CD4-positive, alpha-beta T cell treated with Interleukin-1 beta for 1 hour (primary cell): ENCODE measurements at places on chromosomes 1 and 21.

- no peak for DNase-seq
These were observed 253.5 kb downstream of the NTNG1 start for GRCh38 chr1:107394301-107394700.

DNA sequence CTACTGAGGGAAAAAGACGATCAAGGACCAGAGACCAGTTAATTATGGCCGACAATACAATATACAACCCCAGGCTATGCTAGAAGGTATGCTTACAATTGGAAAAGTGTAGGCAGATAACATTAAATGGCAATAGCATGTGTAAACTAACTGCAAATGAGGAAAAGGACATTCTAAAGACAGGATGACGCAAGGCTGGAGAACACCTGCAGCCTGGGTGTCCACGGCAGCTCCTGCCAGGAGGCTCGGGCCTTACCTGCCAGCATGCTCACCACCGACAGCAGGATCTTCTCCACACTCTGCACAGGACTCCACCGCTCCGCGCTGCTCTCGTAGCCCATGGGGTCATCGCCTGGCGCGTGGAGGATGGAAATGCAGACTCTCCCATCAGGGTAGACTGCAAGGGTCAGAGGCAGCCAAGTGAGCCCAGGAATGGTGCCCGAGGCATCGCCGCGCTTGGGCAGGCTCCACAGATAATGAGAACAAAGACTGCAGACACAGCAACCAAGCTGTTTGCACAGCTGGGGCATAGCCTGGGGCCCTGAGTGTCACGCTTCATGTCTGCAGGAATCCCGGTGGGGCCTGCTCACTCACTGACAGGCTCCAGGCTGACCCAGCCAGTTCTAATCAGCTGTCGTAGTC is 28.2 kb downstream of the UBE2G2 start:
- DNase-seq = no peak

GRCh38 chr1:41754540-41754939 is 164.2 kb downstream of the HIVEP3 start:
- DNase-seq = no peak

DNA sequence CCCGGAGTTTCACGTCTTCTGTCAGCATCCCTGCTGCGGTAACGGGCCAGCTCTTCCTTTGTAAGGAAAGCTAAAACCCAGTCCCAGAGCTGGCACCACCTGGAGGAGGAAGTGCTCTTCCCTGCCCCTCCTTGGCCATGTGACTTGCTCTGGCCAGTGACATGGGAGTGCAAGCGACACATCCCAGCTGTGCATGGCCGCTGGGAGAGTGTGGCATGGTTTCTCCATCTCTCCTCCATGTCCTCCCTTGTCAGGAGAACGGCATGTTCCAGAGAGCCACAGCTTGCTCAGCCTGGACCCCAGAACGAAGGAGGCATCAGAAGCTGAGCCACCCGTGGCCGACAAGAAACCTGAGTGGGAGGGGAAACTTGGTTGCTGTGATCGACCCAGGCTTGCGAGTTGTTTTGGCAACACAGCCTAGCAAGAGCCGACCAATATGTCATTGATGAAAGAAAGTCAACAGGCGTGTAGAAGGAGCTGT is 2.7 kb upstream of the PRXL2B start:
- DNase-seq = peak; percentile 77

- DNase-seq = no peak
These were observed 91.9 kb downstream of the IGSF21 start for GRCh38 chr1:18199462-18199861.

DNA sequence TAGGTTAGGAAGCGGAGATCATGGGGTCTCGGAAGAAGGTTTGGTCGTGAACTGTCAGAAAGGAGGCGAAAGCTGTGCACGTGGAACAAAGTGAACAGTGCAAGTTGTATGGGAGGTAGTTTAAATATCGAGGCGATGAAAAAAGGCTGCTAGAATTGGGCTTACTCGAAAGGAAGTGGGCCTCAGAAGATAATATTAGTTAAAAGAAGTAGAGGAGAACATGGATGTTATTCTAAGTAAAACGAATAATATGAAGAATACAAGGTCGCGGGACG is 571 bp downstream of the WDR3 start:
- DNase-seq = no peak

DNA sequence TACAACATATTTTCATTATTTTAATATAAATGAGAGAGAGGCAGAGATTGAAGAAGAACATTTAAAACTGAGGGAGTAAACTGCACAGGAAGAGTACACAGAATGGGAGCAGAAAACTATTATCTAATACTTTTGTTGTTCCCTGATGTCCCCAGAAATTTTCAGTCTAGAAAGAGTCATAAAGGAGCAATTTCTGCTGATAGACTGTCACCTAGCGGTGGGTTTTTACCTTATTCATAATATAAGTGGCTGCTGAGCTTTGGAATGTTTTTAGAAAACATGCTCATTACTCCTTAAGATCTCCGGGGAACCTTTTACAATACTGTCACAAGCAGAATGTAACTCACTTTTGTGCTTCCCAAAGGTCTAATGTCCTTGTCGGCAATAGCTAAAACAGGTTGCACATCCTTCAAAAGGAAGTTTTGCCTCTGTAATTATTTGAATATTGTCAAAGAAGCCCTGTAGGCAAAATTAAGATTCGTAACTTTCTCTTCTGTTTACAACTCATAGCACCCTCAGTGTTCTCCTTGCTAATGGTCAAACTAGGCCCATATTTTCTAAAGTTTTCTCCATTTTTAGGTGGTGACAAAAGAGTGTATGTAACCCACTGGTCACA is 4.9 kb upstream of the NPL start:
- DNase-seq = no peak

DNA sequence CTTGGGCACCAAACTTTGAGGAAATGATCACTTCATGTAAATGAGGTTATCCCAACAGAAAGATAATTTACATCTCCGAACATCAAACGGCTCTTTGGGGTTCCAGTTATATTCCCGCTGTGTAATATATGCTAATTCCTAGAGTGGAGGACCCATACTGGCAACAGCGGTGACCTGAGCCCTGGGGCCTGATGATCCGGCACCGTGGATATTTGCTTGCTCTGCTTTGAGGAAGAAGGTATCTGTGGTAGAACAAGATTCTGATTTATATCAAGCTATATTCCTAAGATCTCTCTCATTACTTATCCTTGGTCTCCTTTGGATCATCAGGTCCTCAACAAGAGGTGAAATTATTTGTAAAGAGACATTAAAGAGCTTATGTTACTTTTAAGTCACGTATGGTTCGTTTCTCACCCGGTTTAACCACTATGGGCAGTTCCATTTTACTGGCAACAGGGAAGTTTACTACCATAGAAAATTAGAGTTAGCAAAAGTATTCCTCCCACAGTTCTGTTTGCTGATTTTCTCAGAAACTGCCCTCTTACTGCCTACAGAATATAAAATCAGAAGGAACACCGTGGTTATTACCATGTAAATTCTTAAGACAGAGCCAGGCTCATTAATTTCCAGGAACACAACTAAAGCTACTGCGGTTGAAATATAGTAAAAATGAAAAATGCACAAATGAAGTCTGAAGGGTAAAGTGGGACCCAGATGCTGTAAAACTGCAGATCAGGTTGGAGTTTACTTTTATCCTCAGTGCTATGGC is 56.7 kb downstream of the MRPL39 start:
- no peak for DNase-seq

GRCh38 chr1:195933835-195934234 is 674.4 kb downstream of the KCNT2 start:
- DNase-seq = no peak

DNA sequence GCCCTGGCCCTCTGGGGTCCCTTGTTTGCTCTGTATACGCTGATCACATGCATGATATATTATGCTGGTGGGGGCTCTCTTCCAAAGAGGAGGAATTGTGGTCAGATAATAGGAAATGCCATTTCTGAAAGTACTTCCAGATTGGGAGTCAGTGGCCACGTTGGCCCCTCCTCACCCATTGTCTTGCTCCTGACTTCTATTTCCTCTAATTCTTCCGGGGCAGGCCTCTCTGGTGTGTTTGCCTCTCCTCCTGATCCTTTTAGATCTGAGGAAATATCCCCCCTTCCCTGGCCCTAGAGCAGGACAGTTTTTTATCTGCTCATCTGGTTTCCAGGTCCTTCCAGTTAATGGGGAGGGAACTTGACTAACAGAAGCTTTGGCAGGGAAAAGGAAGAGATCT is 2.9 kb downstream of the VANGL2 start:
- DNase-seq = no peak

- no peak for DNase-seq
These were observed 45.3 kb downstream of the TTC39A start for GRCh38 chr1:51285055-51285454.

DNA sequence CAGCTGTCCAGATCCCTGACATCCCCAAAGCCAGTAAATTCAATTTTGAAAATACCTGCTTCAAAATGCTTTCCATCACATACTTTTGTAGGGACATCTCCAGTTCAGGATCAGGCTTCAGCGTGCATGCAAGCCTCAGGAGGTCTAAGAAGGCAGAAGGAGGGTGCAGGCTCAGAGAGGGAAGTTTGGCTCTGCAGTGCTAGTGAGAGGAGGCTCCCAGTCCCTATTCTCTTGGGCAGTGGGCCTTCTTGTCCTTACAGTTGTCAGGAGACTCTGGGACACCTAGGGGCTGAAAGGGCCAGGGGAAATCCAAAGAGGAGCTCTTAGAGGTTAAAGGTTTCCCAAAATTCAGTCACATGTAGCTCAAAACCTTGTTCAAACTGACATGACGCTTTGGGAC is 20.1 kb downstream of the ADCY10 start:
- DNase-seq = no peak

DNA sequence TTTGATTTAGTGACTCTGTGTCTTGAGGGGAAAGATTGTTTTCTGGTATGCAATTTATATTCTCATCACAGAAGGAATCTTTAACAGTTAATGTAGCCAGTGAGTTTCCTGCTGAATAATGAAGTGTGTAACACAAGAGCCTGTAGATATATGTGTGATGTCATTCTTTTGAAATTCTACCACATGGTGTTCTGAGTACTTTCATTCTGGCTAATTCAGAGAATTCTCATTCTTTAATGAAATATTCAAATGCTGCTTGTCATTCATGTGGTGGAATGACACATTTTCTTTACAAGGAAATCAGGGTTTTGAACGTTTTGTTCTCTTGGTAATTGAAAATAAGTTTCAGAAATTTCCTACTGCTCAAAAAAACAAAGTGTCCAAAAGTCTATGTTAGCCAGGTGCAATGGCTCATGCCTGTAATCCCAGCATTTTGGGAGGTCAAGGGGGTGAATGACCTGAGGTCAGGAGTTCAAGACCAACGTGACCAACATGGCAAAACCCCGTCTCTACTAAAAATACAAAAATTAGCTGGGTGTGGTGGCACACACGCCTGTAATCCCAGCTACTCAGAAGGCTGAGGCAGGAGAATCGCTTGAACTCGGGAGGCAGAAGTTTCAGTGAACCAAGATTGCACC is 79.6 kb downstream of the MAP3K21 start:
- no peak for DNase-seq

DNA sequence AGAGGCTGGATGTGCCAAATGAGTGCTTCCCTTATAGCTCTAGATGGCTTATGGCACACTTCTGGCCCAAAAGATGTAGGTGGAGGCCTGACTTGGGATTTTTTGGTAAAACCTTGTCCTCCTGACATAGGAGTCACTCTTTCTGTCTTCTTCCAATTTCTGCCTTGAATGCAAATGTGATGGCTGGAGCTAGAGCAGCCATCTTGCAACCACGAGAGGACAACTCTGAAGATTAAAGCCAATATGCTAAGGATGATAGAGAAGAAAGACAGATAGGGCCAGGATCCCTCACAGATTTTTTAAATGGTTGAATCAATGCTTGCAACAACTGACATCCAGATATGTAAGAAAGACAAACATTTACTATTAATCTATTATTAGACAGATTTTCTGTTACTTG is 8.5 kb upstream of the GPR137B start:
- DNase-seq = no peak

DNA sequence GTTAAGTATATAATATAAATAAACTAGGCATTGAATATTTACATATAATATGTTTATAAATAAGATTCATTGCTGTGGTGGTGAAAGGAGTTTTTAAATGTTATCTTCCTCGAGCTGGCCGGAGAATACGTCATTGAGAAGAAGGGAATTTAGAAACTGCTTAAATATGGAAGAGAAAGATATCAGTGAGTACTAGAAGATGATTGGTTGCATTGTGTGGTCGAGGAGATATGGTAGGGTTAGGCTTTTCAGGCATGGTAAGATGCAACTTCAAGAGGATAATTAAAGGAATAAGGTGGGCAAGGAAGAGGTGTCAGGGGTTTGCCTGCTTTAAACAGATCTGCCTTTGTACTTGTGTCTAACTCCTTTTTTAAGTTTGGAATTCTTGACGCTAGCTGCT is 73.5 kb downstream of the RPS6KC1 start:
- no peak for DNase-seq

GRCh38 chr1:108100148-108100547 is 100.0 kb downstream of the SLC25A24 start:
- no peak for DNase-seq

DNA sequence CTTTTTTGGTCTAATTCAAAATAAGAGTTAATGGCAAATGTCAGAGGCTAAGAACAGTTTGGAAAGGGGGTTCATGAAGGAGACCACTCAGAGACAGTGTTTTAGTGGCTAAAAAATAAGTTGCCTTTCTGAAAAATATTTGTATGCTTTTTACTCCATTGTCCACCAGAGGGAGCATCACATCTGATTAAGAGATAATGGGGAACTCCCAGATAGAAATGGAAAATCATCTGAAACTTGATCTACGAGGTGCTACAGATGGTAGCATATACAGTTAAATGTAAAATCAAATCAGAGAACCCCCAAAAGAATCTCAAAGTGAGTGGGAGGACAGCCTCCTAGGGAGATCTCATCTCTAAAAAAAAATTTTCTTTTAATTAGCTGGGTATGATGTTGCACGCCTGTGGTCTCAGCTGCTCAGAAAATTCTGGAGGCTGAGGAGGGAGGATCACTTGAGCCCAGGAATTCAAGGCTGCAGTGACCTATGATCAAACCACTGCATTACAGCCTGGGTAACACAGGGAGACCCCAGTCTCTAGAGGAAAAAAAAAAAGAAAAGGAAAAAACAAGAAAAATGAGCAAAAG is 9.7 kb downstream of the SMYD3 start:
- DNase-seq = no peak

GRCh38 chr1:228487336-228488124 is at the start of gene RNF187:
Gene RNF187 (plus strand): TSS chr1:228487382.
- DNase-seq = peak; percentile 46

- DNase-seq = no peak
These were observed 1.5 kb downstream of the CD2 start for GRCh38 chr1:116755681-116756080.

DNA sequence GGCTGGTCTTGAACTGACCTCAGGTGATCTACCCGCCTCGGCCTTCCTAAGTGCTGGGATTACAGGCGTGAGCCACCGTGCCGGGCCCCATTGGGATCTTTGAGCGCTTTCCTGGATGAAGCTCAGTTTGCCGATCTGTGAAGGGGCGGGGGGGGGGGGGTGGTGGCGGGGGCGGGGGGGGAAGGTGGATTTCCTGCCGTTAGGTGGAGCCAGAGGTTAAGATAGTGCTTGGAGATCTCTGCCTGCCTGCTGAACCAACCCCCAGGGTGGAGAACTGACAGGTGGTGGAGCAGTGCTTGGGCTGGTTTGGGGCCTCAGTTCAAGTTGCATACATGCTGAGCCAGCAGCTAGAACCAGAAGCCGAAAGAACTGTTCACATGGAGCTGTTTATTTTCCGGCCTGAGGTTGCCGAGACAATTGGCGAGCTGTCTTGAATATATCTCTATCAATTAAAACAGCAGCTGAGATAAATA is 1.7 kb downstream of the TMCC2 start:
- peak; percentile 73 for DNase-seq
